D341Med (cell line): ENCODE measurements at places on chromosomes 2 and 18.

DNA sequence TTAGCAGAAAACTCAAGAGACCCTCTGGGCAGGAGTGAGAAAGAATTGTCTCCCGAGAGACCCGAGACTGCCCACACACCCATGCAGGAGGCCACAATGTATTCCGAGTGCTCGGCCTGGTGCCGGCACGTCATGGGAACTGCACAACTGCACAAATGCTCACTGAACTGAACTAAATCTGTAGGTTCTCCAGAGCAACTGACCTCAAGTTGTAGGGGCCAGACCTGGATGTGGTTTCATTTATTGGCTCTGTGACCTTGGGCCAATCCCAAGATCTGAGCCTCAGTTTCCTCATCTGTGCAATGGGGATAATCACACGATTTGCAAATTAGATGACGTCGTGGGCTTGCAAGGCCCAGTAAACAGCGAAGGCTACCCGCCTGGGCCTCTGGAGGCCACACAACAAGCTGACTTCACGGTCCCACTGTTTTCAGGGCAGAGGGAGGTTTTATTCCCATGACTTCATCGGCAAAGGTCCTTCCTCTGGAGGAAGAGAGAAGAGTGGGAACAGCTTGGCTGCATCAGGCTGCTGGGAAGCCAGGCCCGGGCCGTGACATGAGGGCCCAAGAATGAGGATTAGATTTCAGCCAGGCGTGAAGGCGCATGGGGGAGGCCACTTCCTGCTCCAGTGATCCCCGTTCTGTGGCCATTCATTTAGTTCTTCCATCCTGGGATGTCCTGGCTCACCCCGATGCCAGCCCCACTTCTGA is 3.6 kb upstream of the ERFE start:
- no peak for DNase-seq

DNA sequence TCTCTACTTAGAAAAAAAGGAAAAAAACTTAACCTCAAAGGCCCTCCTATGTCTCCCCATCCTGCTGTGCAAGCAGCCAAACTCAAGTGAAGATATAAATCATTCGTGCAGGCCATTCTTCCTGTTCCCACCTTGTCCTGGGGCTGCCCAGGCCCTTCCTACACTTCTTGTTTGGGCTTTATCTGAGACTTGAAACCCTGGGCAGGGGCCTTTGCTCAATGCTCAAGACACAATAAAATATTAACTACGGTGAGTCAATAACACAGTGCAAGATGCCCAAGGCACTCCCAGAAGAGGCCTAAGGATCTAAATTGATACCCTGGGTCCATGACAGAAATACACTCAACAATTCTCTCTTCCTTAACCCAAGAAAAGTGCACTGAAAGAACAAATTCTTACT is 67.6 kb downstream of the TBC1D8 start:
- no peak for DNase-seq

DNA sequence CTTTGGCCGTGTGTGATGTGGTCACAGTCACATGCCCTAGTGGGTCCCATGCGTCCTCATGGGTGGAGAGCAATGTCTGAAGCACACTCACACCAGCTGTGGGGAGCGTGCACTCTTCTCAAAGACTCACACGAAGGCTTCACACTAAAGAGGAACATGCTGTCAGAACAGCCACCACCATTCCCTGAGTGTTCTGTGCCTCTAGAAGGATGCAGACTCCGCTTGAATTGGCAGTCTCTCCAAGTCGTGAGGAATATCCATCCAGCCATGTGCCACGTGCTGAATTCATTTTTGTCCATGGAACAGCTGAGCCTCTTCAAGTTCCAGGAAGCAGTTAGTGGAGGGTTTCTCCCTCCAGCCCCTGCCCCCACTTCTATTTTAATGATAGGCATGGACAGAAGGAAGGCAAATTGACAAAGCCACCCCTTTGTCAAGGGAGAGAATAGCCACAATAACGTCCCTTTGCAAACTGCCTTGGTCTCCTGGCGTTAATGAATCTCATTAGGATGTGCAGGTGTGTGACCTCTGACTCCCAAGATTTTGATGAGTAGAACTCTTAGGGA is 464.3 kb upstream of the ID2 start:
- DNase-seq, result no peak

GRCh38 chr2:30113617-30114293 is 33.1 kb upstream of the YPEL5 start:
- DNase-seq, result no peak

DNA sequence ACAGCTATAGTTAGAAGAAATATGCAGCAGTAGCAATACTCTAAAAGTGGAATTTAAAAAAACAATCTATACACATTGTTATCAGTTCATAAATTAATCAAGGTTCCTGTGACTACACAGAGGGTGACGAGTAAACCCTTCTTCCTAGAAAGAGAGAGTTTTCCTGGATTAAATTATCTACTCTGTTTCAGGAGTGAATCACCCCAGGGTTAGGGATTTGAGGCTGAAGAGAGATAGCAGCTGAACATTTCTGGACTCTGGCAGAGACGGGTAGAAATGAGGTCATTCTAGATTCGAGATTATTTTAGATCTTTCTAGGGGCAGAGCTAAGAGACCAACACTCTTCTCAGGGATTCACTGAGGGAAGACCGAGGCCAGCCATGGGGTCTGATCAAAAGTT is 38.8 kb upstream of the PMAIP1 start:
- no peak for DNase-seq

DNA sequence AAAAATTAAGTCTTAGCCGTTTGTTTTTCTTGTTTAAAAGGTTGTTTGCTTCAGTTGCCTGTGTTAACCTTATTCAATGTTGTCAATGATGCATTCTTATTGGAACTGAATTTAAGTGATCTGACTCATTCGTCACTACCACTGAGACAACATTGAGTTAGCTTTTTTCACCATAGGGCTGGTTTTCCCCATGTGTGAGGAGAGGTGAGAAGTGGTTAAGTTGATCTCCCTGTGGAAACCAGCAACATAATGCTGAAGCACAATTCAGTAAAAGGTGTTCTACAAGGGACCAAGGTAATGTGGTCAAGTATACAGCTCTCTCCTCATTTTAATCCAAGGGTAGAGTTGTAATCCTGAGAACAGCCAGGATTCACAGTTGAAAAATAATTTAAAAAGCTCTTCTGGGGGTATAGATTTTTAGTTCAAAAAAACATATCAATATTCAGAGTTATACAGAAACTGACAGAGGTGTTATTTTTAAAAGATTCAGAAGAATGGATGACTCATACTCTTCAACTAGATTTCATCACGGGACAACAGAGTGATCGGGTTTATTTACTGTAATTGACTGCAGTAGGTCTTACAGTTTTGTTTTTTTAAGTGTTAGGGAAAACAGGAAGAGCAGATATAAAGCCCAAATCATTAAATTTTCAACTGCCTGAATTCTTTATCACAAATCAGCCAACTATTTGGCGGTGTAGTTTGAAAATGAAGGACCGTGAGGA is 12.6 kb downstream of the NOP58 start:
- no peak for DNase-seq

GRCh38 chr2:136495636-136496035 is 269.7 kb upstream of the THSD7B start:
- DNase-seq, result no peak

DNA sequence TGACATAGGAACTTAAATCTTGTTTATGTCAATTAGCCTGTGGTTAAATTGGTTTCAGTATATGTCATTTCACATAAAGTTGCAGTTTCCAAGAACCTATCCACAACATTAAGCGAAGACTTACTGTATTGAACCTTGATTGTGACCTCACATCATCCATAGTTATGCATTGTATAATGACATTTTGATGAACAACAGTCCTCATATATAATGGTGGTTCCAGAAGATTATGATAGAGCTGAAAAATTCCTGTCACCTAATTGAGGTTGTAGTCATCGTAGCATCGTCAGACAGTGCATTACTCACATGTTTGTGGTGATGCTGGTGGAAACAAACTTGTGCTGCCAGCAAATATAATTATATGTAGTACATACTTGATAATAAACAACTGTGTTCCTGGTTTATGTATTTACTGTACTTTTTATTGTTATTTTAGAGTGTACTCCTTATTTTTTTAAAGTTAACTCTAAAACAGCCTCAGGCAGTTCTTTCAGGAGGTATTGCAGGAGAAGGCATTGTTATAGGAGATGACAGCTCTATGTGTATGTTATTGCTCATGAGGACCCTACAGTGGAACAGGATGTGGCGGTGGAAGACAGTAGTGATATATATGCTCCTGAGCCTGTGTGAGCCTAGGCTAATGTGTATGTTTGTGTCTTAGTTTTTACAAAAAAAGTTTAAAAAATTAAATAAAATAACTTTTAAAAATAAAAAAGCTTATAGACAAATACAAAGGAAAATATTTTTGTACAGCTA is 56.6 kb downstream of the UBE2E3 start:
- no peak for DNase-seq

GRCh38 chr2:216860426-216861137 is 718 bp upstream of the TNP1 start:
- DNase-seq, result no peak

- no peak for DNase-seq
Measured at GRCh38 chr2:75428060-75428459, 132.7 kb downstream of the EVA1A start.

DNA sequence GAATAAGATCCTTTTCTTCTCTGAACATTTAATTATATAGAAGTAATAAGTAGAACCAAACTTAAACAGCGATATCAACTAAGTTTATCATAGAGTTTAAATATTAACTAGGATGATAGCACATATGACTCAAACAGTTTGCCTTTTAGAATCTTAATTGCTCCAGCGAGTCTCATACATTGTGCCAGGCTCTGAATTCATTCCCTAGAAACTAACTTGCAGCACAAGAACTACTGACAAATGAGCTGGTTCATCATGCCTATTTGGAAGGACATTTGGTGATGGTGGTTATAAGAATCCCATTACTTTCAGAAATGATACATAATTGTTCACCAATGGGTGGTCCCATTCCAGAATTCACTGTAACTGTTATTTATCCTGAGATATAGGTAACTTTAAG is 1026.6 kb upstream of the DDX18 start:
- no peak for DNase-seq

- DNase-seq, result no peak
Measured at GRCh38 chr2:59790186-59791003, 763.1 kb downstream of the BCL11A start.

- DNase-seq, result no peak
Measured at GRCh38 chr18:57715671-57716070, 87.4 kb downstream of the ATP8B1 start.

DNA sequence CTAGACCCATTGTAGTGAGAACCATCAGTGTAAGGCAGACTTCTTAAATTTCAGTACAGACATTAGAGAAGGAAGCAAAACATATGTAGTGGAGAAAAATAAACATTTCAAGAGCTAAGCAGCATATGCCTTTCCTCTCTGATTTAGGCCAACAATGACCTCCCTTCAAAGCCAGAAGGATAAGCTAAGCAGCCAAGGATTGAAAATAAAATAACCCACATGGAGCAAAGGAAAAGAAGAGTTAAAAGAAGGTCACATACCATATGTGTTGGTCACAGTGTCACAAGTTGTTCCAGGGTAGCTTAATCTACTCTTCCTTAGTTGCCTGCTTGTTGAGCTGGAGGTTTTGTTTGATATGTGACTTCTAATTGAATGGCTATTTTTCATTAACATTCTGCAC is 15.6 kb upstream of the LAMA1 start:
- DNase-seq, result no peak

GRCh38 chr2:215631696-215632095 is 195.8 kb upstream of the FN1 start:
- no peak for DNase-seq

GRCh38 chr2:241129086-241129871 is 20.0 kb downstream of the PASK start:
- no peak for DNase-seq

GRCh38 chr2:69914164-69914949 is 552 bp upstream of the MXD1 start:
- peak; percentile 93 for DNase-seq

DNA sequence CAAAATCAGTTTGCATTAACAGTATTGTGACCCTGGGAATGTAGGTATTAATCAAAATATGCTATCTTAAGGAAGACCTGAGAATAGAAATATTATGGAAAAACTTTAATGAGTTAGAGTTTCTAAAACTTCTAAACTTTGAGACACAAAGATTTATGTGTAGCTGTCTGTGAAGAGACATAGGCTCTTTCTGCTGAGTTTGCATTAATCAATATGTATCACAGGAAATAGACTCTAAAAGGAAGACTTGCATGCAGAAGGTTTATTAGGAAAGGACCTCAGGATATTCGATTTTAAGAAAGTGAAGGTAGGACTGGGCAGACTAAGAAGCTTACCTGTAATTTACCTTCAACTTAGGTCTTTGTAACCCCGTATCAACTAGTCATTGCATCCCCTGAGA is 494.8 kb upstream of the NRXN1 start:
- no peak for DNase-seq

DNA sequence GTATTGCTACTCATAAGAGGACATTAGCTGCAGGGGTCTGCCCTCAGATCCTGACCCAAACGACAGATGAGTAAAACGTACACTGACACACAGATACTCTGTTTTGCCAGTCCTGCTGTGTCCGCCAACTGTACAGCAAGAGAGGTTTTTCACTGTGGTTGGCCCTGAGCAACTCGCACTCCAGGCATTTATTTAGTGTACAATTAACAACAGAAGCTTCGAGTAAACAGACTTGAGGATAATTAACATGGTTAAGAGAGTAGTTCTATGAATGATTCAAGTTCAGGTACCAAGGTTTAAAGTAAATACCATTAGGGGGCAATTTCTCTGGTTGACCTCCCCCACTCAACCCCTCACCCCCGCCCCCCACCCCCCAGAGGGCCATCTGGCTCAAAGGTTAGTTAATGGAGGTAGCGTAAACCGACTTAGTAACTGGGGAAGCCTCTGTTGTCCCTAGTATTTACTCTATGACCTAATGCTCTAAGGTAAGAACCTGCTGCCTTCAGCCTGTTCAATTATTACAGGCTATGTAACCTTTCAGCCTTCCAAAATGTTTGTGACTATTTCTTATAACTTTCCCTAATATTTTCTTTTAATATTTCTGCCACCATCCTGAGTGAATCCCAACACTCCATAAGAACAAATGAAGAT is 103.9 kb upstream of the XIRP2 start:
- no peak for DNase-seq

- DNase-seq, result peak; percentile 48
Measured at GRCh38 chr2:38274286-38275276, 102.5 kb downstream of the ATL2 start.

- no peak for DNase-seq
Measured at GRCh38 chr2:53424902-53425301, 342.7 kb upstream of the CHAC2 start.

GRCh38 chr2:205714789-205715720 is 32.8 kb downstream of the NRP2 start:
- DNase-seq, result no peak

DNA sequence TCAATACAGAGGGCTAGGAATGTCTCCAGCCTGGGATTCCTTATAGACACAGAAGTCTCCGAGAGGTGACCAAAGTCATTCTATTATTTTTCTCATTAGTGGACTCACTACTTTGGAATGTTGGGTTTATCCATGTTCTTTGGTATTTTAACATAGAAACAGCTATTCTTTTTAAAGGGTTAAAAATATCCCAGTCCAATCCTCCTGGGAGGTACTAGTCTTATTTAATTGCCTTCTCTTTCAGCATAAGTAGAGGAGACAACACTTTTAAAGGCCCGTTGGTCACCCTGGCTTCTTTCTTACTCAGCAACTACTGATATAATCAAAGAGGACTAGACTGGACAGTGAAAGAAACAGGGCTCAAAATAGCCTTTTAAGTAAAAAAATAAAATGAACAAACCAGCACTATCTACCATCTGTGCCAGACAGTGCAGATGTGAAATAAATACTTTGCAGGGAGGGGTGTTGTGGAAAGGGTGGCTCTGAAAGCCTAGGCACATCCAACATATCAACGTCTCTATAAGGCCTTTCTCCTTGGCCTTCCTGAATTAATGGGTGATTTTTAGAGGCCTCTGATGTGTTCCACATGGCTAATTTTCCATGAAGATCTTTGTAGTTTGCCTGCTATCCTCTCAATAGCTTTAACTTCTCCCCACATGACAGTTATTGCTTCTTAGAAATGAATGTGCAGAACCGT is 334.4 kb upstream of the THUMPD2 start:
- DNase-seq, result no peak
